ENCODE measurements at places on chromosomes 5 and 9.

DNA sequence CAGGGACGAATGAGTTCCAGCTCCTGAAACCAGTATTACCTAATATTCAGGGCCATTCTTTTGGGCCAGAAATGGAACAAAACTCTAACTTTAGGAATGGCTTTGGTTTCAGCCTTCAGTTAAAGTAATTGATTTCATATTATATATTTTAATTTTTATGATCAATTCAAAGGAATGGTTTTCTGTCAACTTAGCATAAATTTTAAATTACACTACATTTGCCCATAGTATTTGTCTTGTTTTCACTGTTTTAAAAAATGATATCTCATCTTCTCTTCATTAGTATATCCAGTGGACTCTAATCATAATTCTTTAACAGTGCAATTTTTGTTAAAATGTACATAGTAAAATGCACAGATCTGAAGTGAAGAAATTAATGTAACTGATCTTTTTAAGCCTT, 1.9 kb upstream of the PCDHB16 start:
- DNase-seq: no peak

DNA sequence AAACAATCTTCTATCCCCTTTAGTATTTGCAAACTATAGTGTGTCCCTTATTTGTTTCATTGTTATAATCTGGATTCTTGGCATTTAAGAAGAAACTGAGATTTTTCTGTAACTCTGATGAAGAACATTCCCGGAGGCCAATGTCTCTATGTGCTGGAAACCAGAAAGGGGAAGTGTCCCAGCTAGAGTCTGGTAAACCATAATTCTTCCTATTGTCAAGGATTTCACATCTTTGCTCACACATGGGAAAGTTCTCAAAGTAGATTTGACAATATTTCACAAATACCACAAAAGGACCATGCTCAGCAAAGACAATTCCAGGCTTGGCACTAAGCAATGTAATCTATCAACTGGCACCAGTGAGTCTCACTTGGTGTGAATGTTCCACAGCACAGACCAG, 146.8 kb downstream of the MUSK start:
- DNase-seq: no peak

GRCh38 chr9:29826421-29826820, 2253.1 kb upstream of the C9orf72 start:
- DNase-seq: no peak

GRCh38 chr5:140328036-140328764, 18.2 kb downstream of the HBEGF start:
- DNase-seq: no peak

GRCh38 chr5:116456036-116456435, 118.6 kb downstream of the SEMA6A start:
- DNase-seq: no peak

DNA sequence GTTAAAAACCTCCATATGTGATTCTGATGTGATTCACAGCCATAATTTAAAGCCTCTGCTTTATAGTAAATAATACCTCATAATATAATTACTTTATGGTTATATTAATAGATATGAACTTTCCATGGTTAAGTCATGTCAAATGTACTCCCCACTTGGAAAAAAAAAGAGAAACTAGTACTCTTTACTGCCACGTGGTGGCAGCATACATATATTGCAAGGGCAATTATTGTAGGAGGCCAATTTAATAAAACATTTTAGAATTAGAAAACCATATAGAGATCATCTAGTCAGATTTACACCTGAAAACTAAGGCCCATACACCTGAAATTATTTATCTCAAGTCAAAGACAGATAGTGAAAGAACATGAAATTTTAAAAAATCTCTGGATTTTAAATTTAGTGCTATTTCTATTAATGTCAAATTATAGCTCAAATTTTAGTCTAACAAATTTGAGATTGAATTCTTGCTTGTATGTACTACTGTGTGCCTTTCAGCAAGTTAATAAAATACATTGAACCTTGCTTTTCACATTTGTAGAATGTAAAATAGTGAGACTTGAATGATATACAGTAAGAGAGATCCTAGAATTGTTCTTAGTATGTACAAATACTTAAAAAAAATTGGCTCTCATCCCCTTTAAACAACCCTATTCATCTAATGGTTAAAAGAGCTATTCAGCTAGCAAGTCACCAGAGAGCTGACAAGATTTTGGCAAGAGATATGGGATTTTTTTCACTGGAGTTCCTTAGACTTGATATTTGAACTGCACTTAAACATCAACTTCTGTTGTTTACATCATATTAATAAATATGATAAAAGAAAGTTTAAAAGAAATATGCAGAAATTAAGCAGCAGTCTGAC, 603.8 kb downstream of the TLE4 start:
- no peak for DNase-seq

DNA sequence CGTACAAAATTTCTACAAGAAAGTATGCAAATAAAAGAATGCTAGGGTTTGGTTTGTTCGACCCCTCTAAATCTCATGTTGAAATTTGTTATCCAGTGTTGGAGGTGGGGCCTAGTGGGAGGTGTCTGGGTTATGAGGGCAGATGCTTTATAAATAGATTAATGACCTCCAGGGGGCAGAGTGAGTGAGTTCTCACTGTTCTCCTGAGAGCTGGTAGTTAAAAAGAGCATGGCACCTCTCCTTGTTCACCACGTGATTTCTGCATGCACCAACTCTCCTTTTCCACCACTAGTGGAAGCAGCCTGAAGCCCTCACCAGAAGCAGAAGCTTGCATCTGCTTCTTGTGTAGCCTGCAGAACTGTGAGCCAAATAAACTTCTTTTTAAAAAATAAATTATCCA, 50.4 kb upstream of the FAM170A start:
- DNase-seq: no peak

- DNase-seq: no peak
Observed at GRCh38 chr9:127340721-127341120, 56.2 kb upstream of the SLC2A8 start.

DNA sequence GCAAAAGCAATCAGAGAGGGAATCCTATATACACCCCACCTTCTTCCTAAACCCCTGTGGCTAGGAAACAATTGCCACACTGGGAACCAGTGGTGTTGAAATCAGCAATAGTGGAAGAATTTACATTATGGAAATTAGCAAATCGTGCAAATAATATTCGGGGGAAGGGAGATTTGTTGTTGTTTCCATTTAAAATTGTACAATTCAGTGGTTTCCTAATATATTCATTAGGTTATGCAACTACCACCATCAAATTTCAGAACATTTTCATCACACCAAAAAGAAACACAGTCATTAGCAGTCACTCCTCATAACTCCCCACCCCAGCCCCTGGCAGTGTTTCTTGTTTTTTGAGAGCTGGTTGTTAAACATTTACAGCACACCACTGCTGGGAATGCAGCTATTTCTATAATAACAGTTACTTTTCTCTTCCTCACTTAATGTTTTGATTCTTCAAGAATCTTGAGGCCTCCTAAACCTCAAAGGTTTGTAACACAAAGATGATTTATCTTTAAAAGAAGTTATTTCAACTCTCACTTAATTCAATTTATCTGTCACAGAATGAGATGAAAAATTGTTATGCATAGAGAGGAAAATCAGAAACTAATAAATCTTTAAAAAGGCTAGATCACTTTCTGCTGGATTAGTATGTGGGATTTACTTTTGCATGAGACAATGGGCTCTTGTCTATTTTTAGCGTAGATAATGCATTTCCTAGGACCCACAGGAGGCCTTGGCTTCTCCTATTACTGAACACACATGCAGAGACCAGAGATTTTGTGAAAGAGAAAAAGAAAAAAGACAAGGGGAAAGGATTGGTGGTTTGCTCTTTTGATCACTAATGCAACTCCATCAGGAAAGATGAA, 91.8 kb upstream of the DAPK1 start:
- no peak for DNase-seq

- DNase-seq: no peak
Observed at GRCh38 chr5:119071561-119071995, 691 bp downstream of the DMXL1 start.

DNA sequence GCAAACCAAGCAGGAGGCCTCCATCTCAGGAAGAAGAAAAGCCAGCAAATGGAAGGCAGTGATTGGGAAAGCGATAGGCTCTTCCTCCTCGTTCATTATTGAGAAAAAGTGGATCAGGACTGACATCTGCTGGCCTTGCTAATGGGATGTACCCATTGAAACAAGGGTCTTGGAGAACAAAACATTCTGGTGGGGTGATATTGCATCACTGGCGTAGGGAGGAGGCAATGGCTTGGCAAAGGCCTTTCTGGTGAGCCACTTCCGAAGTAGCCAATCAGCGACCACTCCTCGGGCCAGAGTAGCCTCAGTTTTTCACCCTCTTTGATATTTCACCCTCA, 86.7 kb upstream of the NFIB start:
- no peak for DNase-seq

DNA sequence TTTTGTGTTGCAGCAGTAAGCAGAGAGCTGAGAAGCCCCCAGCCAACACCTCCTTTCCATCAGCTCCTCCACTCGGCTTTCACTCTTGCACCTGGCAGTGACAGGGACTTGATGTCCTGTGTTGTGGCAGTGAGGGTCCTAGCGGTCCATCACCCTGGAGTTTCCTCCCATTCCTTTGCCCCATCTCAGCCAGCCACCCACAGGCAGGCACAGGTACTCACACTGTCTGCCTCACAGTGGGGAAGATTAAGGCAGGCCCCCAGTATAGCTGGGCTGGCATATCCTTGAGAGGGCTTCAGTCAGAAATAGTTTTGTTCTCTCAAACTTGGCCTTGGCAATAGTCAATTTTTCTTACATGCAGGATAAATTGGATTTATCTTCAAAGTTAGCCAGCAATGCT, 362.7 kb downstream of the GADD45G start:
- no peak for DNase-seq

DNA sequence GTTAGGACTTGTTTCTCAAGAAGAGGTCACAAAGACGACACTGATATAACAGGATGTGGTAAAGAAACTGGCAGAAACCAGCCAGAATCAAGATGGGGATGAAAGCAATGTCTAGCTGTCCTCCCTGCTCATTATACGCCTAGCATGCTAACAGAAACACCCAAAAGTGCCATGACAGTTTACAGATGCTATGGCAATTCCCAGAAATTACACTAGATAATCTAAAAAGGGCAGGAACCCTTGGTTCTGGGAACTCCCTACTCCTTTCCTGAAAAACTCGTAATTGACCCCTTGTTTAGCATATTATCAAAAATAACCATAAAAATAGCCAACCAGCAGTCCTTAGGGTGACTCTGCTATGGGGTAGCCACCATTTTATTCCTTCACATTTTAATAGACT, 10.9 kb upstream of the MRPS30 start:
- no peak for DNase-seq

DNA sequence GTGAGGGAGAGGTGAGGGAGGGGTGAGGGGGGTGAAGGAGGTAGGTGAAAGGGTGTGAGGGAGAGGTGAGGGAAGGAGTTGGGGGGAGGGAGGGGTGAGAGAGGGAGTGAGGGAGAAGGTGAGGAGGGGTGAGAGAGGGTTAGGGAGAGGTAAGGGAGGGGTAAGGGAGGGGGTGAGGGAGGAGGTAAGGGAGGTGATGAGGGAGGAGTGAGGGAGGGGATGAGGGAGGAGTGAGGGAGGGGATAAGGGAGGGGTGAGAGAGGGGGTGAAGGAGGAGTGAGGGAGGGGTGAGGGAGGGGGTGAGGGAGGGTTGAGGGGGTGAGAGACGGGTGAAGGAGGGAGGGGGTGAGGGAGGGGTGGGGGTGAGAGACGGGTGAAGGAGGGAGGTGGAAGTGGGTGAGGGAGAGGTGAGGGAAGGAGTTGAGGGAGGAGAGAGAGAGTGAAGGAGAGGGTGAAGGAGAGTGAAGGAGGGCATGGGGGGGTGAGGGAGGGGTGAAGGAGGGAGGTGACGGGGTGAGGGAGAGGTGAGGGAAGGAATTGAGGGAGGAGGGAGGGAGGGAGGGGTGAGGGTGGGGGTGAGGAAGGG, 18.5 kb downstream of the NINJ1 start:
- DNase-seq: no peak

DNA sequence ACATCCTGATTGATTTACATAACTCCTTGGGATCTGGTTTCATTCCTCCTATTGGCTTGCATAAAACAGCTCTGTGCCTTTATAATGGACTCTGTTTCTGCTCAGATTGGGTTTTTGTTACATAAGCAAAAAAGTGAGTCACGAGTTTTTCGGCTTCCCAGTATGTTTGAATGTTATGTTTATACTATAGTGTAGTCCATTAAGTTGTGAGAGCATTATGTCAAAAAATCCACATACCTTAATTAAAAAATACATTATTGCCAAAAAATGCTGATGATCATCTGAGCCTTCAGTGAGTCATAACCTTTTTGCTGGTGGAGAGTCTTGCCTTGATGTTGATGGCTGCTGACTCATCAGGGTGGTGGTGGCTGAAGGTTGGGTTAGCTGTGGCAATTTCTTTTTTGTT, 144.6 kb downstream of the CCDC171 start:
- DNase-seq: no peak

- DNase-seq: no peak
Observed at GRCh38 chr9:126366366-126367011, 39.9 kb downstream of the MVB12B start.

DNA sequence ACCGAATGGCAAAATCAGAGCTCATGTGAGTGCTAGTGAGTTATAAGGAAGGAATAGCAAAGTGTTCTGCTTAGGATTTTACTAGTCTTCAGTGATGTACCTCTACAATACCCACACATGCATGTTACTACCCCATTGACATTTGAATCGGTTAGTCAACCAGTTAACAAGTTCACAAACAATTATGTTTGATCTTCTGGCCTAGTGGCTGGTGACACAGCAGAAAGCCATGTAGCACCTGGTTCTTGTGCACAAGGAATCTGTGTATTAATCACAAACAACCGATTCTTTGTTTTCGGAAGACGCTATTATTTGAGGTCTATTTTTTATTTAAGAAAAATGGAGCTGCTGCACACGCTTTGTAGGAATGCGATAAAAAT, 41.9 kb downstream of the NTRK2 start:
- DNase-seq: no peak

DNA sequence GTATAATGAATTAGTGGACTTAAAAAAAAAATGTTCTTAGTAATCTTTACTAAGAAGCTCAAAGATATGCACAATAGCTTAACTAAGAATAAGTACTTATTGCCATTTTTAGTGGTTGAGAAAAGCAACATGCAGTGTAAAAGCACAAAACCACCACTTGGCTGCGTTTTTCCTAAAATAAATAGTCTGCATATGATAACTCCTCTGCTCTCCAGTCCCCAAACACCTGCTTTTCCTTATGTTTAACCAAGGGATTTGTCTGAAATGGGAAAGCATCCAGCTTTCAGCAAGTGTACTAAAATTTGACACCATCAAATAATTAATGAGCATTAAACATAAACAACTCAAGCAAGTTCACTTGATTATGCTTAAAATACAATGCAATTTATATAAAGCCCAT, 41.4 kb downstream of the PSIP1 start:
- no peak for DNase-seq

DNA sequence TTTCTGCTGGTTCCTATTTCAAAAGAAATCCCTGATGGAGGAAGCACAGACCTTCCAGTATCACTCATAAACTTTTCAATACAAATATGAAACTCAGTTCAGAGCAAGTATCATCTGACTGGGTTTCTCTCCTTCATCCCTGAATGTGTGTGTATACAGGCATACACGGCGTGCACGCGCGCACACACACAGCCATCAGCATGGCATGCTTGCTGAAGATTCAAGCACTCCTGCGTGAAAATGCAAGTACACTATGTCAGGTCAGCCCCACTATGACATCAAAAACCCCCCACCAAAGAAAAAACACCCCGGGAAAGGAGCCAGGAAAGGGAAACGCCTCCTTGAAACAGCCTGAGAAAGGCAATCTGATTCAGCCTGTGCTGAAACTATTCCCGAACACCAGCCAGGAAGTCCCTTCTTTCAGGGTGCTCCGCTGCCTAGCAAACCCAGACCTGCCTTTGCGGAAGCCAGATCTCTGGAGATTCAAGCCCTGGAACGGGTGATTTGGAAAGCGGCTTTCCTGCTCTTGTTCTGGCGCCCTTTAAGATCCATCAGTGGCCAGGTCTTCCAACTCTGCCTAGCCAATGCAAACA, 831 bp downstream of the KLHL3 start:
- peak; percentile 3 for DNase-seq

Measured in effector CD4-positive, alpha-beta T cell (primary cell).